ENCODE measurements at places on chromosomes 7 and 10.

DNA sequence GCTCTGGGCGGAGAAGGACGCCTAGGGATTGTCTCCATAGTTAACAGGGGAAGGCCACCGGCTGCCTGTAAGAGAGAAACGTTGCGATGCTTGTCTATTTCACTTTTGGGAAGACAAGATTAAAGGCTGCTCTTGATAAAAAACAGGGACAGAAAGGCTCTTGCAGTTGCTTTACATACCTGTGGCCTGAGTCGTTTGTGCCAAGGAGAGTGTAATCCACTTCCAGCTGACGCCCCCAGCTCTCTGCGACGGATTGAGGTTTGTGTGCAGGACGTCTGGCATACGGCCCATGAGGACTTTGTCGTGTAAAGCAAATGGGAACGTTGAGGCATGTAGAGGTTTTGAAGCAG lies 1.1 kb downstream of the MAP3K8 start:
- no peak for DNase-seq

DNA sequence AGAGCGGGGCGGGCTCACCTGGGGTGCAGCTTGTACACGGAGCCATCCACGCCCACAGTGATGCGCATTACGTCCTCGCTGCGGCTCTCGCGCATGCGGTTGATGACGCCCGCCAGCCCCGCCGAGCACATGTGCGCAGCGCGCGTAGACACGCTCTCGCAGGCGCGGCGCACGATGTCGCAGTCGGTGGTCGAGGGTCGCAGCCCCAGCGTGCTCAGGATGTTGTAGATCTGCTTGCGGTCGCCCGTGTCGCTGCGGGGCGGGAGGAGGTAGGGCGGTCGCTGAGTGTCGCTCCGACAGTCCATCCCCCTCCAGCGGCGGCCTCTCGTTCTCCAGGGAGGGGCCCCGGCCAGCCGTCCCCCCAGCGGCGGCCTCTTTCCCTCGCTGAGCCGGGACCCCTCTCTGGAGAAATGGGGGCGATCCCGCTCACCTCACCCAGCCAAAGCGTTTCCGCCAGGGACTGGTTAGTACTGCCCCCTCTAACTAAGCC lies 4.4 kb upstream of the MYL7 start:
- no peak for DNase-seq

GRCh38 chr10:125052146-125052545 lies 108.2 kb downstream of the CTBP2 start:
- no peak for DNase-seq

GRCh38 chr7:116331020-116331419 lies 120.7 kb downstream of the TES start:
- DNase-seq: no peak

- DNase-seq: no peak
Observed at GRCh38 chr7:82957521-82957920, 205.2 kb downstream of the PCLO start.
